ENCODE measurements at places on chromosomes 4 and X.

GRCh38 chr4:3349116-3349515 lies 56.3 kb downstream of the RGS12 start:
- no peak for DNase-seq

DNA sequence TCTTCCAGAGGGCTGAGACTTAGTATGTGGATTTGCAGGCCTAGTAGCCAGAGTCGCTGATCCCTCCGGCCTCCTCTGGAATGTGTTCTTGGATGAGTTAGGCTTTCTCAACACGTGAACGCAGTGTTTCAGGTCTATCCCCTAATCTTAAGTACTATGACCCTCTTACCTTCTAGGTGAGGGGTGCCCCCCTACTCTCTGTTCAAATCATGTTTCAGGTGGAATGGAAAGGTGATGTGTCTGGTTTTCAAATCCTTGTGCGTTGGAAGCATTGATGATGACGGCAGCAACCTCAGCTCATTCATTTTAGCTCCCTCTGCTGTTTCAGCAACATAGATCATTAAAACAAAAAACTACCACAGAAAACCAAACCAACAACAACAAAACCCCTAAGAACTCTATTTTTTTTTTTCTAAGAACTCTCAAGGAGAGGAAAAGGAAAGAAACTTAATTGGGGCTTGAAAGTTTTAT lies 56.4 kb downstream of the RWDD4 start:
- DNase-seq = peak; percentile 45

DNA sequence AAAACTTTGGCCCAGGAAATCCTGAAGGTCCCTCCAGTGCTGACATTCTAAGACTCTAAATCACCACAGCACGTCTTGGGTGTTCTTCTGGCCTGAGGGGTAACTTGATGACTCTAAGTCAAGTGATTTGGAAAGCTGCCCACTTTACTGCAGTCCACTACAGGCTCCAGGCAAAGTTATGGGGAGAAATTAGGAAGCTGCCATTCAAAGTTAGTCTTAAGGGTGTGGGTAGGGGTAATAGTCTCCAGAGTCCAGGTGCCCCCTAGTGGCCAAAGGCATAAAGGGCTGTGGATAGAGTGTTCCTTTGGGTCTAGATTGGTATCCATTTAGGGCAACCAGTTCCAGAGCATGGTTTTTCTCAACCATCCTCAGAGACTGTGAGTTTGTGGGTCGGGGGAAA lies 38.7 kb upstream of the SLC16A2 start:
- DNase-seq = peak; percentile 47

GRCh38 chr4:138223231-138223910 lies 18.8 kb downstream of the SLC7A11 start:
- DNase-seq = no peak

GRCh38 chr4:120517966-120518365 lies 404.6 kb downstream of the PRDM5 start:
- peak; percentile 96 for DNase-seq

DNA sequence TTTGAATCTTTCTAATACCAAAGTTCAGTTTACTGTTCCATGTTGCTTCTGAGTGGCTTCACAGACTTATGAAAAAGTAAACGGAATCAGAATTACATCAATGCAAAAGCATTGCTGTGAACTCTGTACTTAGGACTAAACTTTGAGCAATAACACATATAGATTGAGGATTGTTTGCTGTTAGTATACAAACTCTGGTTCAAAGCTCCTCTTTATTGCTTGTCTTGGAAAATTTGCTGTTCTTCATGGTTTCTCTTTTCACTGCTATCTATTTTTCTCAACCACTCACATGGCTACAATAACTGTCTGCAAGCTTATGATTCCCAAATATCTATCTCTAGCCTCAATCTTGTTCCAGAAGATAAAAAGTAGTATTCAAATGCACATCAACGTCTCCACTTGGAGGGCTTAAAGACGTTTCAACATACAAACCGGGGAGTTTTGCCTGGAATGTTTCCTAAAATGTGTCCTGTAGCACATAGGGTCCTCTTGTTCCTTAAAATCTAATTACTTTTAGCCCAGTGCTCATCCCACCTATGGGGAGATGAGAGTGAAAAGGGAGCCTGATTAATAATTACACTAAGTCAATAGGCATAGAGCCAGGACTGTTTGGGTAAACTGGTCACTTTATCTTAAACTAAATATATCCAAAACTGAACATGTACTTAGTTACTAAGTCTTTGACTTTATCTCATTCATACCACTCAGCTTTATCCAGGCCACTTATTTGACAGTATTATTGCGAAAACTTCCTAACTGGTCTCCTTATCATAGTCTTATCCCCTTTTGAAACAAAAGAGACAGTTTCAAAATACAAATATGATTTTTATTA lies 3.6 kb upstream of the AFP start:
- no peak for DNase-seq

DNA sequence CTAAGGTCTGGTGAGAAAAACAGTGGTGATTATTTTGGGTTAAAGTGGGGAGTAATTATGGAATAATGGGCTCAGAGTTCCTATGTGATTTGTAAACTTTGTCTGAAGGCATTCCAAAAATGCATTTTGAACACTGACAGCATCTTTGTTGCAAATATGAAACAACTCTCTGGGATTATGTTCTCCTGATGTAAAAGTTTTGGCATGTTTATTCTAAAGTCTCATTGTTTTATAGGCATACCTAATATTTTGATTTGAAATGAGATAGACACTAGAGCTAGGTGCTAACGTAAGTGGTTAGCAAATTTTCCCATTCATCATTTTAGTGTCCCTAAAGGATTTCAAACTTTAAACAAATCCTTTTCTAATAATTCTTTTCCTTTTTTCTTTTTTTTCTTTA lies 140.9 kb upstream of the ANXA3 start:
- DNase-seq = no peak

- DNase-seq = no peak
Observed at GRCh38 chrX:112197840-112198239, 115.3 kb upstream of the TRPC5 start.

DNA sequence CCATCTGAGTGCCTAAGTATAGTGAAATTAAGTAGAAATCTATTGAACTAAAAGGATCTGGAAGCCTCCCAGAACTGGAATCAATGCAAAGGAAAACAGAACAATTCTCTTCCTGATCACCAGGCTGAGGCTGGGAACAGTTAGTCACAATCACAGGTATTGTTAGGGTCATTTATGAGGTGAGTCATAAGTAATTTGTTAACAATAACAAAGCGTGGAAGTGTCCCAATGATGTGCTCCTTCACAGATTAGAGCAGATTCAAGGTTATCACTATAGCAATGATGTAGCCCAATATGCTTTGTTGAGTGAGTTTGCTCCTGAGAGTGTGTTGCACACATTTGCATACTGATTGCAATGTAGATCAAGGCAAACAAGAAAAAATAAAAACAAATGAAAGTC lies 228.1 kb downstream of the ZNF674 start:
- no peak for DNase-seq

DNA sequence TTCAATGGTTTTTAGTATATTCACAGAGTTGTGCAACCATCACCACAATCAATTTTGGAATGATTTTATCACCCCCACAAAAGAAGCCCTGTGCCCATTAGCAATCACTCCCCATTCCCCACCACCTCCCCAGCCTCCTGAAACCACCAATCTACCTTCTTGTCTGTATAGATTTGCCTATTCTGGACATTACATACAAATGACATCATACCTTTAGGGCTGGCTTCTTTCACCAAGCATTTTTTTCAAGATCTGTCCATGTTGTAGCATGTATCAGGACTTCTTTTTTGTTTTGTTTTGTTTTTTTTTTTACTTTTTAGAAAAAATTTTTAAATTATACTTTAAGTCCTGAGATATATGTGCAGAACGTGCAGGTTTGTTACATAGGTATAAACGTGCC lies 108.1 kb downstream of the RTL9 start:
- no peak for DNase-seq

DNA sequence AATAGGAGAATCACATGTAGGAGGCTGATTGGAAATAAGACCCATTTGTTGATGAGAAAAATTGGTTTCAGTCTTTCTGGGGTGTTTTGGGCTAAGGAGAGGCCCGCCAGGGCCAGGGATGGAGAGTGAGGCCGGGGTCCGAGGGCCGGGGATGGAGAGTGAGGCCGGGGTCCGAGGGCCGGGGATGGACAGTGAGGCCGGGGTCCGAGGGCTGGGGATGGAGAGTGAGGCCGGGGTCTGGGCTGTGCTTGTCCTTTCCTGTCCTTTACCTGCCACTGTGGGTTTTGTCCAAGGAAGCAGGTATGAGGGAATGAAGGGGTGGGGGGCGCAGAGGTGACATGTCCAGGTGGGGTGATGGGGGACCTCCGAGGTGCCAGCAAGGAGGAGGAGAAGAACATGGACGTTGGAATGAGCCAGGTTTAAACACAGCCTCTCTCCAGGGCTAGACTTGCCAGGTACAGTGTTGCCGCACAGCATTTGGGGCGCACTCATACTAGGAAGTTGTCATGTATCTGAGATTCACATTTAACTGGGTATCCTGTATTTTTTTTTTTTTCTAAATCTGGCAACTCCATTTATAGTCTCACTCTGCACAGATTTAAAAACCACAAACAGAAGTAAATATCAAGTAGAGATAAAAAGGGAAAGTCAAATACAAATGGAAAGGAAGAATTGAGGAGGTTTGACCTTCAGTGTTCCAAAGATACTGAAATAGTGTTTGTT lies 8.8 kb downstream of the RGS12 start:
- DNase-seq = no peak

DNA sequence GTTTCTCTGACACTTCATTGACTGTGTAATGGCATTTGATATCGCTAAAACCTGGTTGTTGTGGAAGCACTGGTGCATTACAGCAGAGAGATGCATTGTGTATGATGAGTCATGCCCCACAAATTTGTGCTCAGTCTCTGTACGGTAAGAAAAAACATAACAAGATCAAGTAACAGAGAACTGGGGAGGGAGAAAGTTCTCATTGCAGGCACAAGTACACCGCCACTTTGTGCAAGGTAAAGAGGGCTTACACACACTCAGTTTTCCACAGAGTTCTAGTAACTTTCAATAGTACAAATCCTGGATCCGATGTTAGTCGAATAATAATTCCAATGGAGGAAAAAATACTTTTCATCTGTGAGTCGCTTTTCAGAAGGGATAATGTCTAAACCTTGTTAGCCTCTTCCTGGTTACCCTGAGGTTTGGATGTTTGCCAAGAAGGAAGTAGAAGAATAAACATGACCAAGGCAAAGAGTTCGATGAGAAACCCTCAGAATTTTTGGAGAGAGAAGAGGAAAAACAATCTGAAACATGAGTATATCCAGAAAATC lies 512.5 kb upstream of the SLIT2 start:
- peak; percentile 90 for DNase-seq

DNA sequence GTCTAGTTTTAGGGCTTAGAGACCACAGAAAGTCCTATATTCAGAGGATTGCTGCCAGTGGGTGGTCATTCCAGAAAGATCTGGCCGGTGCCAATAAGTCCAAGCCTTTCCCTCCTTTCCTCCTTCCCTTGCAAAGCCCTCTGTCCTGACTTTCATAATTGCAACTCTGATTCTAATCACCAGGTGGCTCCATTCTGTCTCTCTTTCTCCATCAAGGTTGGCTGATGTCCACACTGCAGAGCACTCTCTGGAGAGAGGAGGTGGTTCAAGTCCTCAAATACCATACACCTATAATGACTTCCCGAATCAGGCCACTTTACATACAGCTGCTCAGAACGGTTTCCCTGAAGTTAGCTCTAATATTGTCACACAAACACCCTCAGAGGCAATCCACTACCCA lies 22.4 kb upstream of the ARMCX4 start:
- DNase-seq = peak; percentile 39

- no peak for DNase-seq
Observed at GRCh38 chr4:88860586-88860985, 163.0 kb upstream of the NAP1L5 start.

DNA sequence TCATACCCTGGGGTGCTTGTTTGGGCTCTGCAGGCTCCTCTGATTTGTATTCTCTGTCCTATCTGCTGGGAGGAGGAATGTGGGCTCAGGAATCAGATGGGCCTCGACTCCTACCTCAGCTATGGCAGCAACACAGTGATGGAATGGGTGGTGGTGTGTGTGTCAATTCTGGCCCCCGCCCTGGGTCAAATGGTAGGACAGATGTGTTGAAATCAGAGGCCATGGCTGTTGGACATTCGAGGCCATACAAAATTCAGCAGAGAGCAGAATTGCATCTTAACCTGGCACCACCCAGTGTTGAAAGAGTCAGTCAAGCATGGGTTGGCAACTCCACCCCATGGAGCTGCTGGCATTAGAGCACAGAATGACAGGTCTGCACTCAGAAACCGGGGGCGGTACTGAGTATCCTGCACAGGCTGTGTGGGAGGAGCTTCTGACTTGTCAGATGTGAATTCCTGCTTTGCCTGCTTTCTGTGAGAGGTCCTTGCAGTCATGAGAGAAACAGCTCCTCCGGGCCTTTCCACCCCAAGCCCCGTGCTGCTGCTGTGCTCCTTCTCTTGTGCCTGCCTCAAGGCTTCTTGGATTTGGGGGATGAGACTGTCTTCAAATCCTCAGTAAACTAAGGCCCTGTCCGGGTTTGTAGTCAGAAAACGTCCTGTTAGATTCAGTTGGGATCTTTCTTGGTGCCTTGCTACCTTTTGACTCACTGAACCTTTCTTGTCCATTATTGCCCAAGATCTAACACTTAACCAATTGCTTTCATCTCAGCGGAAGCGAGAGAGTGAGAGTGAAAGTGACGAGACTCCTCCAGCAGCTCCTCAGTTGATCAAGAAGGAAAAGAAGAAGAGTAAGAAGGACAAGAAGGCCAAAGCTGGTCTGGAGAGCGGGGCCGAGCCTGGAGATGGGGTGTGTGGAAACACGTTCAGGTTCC lies 13.0 kb downstream of the DKC1 start:
- DNase-seq = peak; percentile 19

DNA sequence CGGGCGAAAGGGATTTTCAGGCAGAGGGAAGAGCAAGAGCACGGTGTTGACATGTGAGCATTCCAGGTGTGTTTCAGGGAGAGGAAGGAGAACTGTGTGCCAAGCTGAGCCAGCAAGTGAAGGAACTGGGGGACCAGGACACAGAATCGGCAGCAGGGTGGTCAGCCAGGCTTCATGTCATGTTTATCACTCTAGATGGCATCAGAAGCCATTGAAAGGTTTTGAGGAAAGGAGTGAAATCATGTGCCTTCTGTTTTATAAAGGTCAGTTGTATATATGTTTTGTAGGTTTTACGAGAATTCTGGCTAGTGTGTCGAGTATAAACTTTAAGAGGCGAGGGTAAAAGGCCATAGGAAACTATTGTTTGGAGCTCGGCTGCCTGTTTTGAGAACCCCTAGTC lies 682.3 kb downstream of the TRIML1 start:
- peak; percentile 35 for DNase-seq

GRCh38 chr4:5760936-5761480 lies 50.0 kb downstream of the EVC start:
- no peak for DNase-seq

DNA sequence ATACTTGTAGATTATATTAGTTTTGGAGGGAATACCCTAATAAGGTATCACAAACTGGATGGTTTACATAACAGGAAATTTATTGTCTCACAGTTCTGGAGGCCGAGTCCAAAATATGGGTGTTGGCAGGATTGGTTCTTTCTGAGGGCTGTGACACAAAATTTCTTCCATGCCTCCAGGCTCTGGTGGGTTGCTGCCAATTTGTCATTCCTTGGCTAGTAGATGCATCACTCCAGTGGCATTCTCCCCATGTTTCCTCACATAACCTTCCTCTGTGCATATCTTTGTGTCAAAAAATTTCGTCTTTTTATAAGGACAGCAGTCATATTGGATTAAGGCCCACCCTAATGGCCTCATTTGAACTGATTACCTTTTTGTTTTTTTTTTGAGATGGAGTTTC lies 49.3 kb downstream of the APELA start:
- no peak for DNase-seq

Measured in fibroblast of villous mesenchyme (primary cell).